ENCODE measurements at places on chromosomes 4 and X.
A peak's percentile ranks its signal among the peaks of the same experiment; 100 is the strongest.

GRCh38 chrX:25020905-25021449 lies 5.2 kb upstream of the ARX start:
- H3K36me3 ChIP-seq = no peaks in the 10 kb centered on the region
- peak overlapping the region; percentile 62 for H3K4me3 ChIP-seq
- H3K27ac ChIP-seq = no peak overlapping the region
- H3K4me1 ChIP-seq = peaks cover 29% of the 10 kb centered on the region
- DNase-seq = peak; percentile 80

DNA sequence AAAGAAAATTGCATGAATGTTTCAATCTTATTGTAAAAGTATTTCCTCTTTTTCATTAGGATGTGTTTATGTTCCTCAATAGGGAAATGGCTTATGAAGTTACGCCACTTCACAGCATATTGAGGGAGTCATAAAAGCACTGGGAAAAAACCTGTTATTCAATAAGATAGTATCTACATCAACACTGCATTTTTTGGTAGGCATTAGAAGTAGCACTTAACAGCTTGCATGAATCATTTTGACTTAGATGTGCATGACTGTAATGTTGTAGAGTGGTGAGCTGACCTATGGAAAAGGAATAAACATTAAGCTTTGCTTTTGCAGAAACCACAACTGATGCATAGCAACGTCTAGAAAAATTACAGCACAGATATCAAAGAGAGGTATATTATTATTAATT lies 111.2 kb upstream of the GRXCR1 start:
- H3K27ac ChIP-seq = no peak overlapping the region
- no peaks in the 10 kb centered on the region for H3K36me3 ChIP-seq
- H3K4me1 ChIP-seq = peaks cover 4% of the 10 kb centered on the region

GRCh38 chr4:15944895-15945294 lies 6.4 kb upstream of the FGFBP1 start:
- peaks cover 11% of the 10 kb centered on the region for H3K27me3 ChIP-seq
- no peak overlapping the region for H3K27ac ChIP-seq
- no peak overlapping the region for H3K4me3 ChIP-seq
- no peaks in the 10 kb centered on the region for H3K36me3 ChIP-seq
- DNase-seq = no peak
- peaks cover 7% of the 10 kb centered on the region for H3K4me1 ChIP-seq

DNA sequence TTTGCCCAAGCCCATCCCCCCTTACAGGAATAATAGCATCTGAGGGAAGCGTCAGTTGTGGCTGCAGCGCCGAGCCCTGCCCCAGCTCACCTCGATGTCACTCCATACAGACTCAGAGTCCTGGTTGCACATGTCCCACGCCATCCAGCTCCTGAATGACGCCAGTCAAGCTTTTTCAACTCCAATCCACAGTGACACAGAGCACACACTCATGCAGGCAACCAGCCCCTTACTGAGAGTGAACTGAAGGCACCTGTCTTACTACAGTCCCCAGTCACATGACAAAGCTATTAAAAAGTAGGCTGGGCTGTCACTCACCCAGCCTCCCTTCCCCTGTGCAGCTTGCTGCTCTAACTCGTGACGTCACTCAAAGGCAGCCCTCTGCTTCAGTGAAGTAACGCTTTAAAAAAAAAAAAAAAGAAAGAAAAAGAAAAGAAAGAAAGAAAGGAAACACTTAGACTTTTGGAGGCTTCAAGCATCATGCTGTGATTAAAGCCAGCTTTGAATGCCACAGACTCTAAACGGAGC lies at the start of gene PPARGC1A:
Gene PPARGC1A, minus strand, starts transcription at position 234 of the 528 bp plus-strand sequence. Its CDS starts 90 bp downstream, at position 144.
- peaks cover 27% of the 10 kb centered on the region for H3K4me1 ChIP-seq
- no peak within 1 kb of the TSS for H3K27ac ChIP-seq
- H3K27me3 ChIP-seq = peaks cover 29% of the 10 kb centered on the region
- H3K36me3 ChIP-seq = no peaks in the 10 kb centered on the region
- DNase-seq = peak; percentile 51
- peak within 1 kb of the TSS; percentile 85 for H3K4me3 ChIP-seq

DNA sequence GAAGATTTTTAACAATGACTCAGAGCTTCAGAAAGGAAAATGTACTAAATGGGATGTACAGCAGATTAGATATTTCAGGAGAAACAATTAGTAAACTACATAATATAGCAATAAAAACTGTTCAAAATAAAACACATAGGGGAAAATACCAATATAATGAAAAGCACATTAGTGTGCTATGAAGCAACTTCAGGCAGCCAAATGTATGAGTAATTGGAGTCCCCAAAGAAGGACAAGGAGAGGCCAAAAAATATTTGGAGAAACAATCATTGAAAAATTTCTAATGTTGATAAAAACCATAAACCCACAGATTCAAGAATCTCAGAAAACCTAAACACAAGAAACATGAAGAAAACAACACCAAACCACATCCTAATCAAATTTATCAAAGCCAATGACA lies 129.3 kb upstream of the CHRDL1 start:
- H3K36me3 ChIP-seq = no peaks in the 10 kb centered on the region
- peaks cover 6% of the 10 kb centered on the region for H3K27me3 ChIP-seq
- no peaks in the 10 kb centered on the region for H3K4me1 ChIP-seq
- H3K4me3 ChIP-seq = no peak overlapping the region
- no peak overlapping the region for H3K27ac ChIP-seq

Data from nephron progenitor cell (in vitro differentiated cells).